ENCODE measurements at places on chromosomes 2 and 18.

GRCh38 chr2:45390861-45391260 lies 220.2 kb downstream of the SRBD1 start:
- DNase-seq = no peak

DNA sequence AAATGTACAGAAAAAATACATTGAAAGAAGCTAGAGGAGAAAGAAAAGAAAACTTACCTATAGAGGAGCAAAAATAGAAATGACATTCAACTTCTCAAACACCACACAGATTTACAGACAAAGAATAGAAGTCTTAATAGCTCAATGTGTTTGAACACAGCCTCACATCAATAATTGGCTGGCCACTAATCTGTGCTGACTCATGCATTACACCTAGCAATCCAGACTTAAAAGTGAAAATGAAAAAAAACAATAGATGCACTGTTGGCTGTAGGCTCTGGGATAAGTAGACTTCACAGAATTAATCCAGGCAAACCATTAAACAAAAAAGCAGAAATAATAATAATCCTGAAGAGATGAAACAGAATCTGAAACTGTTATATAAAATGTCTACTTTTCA lies 961.3 kb upstream of the CELF4 start:
- DNase-seq = no peak

GRCh38 chr18:62412231-62412979 lies 87.3 kb downstream of the TNFRSF11A start:
- no peak for DNase-seq

GRCh38 chr18:73258375-73259087 lies 390.7 kb upstream of the NETO1 start:
- no peak for DNase-seq

DNA sequence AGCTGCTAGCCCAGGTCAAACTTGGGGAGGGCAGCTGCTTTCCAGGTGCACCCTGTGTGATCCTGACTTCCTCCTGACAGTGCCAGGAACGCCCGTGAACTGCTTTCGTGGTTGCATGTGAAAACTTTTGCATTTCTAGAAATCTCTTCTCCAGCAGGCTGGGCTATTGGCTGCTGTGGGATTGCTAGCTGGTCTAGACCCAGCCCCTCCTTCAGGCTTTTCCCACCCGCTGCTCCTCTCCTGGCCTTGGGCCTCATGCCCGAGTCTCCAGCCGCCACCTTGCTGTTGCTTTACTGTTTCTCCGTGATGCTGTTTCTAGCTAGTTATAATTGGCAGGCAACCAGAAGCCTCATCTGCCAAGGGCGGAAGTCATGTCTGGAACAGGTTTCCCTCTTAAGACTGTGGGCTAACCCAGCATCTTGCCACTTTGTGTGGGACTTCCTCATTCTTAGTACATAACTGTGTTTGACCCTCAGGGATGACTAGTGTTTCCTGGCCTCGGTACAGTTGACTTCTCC lies 27.0 kb upstream of the MGAT4A start:
- no peak for DNase-seq

DNA sequence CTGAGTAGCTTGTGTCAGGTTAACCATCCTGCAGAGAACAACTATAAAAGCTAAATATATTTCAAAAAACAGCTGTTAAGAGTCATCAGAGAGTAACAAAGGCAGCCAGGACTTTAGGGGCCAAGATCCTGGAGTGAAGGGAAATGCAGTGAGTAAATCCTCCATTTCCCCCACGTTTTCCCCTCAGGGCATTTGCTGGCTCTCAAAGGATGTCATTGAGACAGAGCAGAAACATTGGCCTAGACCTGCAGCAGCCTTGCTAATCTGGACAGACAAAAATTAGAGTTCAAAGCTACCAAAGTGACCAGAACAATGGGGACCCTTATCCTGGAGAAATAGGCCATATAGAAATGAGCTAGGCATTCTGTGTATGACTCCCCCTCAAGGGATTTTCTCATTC lies 21.1 kb upstream of the KLHL29 start:
- DNase-seq = no peak

- DNase-seq = no peak
Observed at GRCh38 chr2:37934591-37935513, 9.8 kb downstream of the RMDN2 start.

DNA sequence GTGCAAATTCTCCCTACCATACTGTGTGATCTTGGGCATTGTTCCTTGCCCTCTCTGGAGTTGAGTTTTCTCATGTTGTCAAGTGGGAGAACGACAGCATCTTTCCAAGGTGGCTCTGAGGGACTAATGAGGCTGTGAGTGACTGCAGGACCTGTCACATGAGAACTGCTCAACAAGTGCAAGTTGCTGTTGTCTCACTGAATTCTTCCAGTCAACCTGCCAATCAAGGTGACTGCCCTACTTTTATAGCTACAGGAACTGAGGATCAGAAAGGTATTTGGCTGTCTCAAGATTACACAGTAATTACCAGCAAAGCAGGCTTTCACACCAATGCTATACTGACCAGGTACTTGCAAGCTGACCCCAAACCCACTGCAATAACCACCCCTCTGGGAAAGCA lies 137.6 kb downstream of the MTCL1 start:
- no peak for DNase-seq

DNA sequence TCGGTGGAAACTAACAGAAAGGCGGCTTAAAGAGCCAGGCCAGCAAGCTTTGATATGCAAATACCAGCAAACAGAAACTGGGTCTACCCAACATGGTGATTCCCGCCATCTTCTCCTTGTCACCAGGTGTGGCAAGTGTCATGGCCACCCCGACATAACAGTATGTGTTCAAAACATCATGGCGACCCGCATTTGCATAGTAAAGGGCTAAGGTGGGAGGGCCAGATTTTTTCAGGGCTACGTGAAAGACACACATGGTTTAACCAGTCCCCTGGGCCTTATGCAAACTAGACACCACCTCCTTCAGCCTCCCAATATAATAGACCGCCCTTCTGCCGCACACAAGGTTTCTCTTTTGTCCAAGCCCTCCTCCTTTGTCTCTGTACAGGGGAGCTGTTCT lies 260.4 kb downstream of the METTL4 start:
- DNase-seq = no peak

GRCh38 chr18:37551249-37551648 lies 14.3 kb downstream of the CELF4 start:
- no peak for DNase-seq

- no peak for DNase-seq
Observed at GRCh38 chr2:202161151-202161835, 77.1 kb downstream of the SUMO1 start.

- no peak for DNase-seq
Observed at GRCh38 chr2:230512955-230513748, 97.2 kb downstream of the SP100 start.

- no peak for DNase-seq
Observed at GRCh38 chr2:237280229-237280628, 133.7 kb downstream of the COL6A3 start.

DNA sequence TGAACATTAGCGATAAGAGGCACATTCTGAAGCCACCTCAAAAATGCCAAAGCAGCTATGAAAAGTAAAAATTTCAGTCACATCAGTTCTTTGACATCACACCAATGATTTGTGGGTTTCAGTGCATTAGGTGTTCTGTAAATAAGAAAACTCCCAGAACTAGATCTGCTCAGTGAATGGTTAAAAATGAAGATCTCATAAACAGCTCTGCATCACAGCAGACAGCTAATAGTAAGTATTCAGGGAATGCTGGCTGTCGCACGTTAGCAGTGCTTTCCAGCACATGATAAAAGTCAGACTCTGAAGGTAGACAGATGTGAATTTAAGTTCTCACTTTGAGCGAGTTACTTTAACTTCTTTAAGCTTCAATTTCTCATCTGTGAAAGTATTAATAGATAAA lies 154.9 kb downstream of the SATB2 start:
- no peak for DNase-seq

- no peak for DNase-seq
Observed at GRCh38 chr2:215615803-215616174, 179.9 kb upstream of the FN1 start.

DNA sequence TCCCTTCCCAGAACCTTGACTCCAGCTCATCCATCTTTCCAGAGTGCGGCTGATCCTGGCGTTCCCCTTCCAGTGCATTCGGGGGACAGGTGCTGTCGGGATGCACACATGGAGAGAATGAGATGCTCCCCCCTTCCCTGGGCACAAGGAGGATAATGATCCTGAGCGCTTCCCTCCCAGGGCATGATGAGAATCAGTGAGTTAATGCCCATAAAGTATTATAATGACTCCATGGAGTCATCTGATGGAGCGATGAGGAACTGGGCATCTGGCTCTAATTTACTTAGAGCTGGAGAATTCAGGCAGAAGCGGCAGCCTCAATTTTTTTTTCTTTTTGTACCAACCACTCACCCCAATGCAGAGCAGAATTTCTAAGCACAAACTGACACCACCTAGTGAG lies 79.6 kb upstream of the SKOR2 start:
- no peak for DNase-seq

- DNase-seq = no peak
Observed at GRCh38 chr2:197982565-197982964, 178.2 kb downstream of the PLCL1 start.

Data from progenitor cell of endocrine pancreas (in vitro differentiated cells).